Memory B cell (primary cell): ENCODE measurements at places on chromosomes 2 and 18.

DNA sequence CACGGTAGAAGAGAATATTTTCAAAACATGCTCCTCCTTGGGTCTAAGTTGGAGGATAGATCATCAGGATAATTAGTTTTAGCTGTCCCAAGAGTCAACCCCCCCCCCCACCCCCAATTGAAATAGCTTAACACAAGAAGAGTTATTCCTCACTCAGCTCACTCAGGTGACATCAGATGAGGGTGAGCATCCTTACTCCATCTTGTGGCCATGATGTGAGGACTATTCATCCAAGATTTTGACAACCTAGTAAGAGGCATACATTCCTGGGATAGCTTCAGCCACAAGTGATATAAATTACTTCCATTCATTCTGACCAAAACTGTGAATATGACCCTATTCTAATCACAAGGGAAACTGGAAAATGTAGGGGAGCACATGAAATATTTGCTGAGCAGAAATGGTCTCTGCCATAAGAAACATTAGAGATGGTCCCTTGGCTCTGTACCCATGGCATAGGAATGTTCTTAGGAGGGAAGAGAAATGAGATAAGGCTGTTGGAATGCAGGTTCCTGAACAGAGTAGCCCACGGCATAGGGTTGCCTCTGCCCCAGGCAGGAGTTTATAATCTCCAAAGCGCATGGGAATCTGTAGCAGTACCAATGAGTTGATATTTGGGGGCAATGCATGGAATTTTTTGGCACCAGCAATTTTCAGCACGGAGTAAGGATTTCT is 257.2 kb downstream of the CYRIA start:
- H3K4me1 ChIP-seq = no peaks in the 10 kb centered on the region
- H3K36me3 ChIP-seq = no peaks in the 10 kb centered on the region
- DNase-seq = no peak
- peaks cover 16% of the 10 kb centered on the region for H3K27me3 ChIP-seq
- H3K4me3 ChIP-seq = no peak overlapping the region
- no peak overlapping the region for H3K27ac ChIP-seq

DNA sequence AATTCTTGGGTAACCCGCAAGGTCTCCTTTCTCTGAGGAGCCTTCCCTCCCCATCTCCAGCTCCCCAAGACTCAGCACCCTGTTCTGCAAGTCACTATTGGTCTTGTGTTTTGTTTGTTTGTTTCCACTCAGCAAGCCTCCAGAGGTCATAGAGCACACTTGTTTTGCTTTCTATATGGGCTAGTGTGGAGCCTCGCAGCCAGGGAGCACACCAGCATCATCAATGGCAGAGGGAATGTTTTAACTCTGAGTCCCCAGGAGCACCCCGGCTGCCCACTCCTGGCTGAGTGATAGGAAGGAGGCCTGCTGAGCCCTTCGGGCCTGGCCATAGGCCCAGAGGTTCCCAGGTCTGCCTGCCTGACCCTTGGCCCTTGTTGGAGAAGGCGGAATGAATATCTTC is 36.6 kb downstream of the GLI2 start:
- H3K4me1 ChIP-seq = no peaks in the 10 kb centered on the region
- H3K36me3 ChIP-seq = no peaks in the 10 kb centered on the region
- no peak overlapping the region for H3K4me3 ChIP-seq
- H3K27me3 ChIP-seq = peaks cover 3% of the 10 kb centered on the region
- H3K27ac ChIP-seq = no peak overlapping the region

- no peaks in the 10 kb centered on the region for H3K36me3 ChIP-seq
- no peak overlapping the region for H3K4me3 ChIP-seq
- DNase-seq = no peak
- no peak overlapping the region for H3K27ac ChIP-seq
These were observed 38.4 kb upstream of the ID2 start for GRCh38 chr2:8643250-8643995.

GRCh38 chr18:44709307-44710126 is 28.8 kb downstream of the SETBP1 start:
- H3K4me3 ChIP-seq = peak overlapping the region; percentile 49
- peaks cover 47% of the 10 kb centered on the region for H3K36me3 ChIP-seq
- peaks cover 56% of the 10 kb centered on the region for H3K4me1 ChIP-seq
- peak overlapping the region; percentile 78 for H3K27ac ChIP-seq
- no peaks in the 10 kb centered on the region for H3K27me3 ChIP-seq

DNA sequence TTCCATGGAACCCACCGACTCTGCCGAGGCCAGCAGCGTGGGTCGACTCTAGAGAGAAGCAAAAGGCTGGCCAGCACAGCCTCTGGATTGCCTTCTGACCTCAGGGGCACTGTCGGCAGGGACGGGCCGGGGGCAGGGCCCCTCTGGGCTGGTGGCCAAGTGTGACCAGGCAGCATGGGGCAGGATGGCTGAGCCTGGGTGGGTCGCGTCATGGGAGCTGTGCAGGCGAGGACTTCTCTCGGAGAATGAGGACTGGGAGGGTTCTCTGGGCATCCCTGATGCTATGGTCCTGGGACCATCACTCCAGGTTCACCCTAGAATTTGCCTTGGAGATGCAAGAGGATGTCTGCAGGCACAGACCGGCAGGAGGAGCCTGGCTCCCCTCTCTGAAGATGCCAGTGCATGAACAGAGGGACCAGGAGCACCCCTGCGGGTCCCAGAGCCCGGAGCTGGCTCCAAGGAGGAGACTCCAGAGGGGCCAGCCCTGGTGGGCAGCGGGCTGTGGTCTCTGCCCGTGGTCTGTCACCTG is 289.2 kb downstream of the NDUFA10 start:
- H3K4me3 ChIP-seq = no peak overlapping the region
- no peak overlapping the region for H3K27ac ChIP-seq
- peaks cover 5% of the 10 kb centered on the region for H3K27me3 ChIP-seq
- peaks cover 2% of the 10 kb centered on the region for H3K4me1 ChIP-seq

DNA sequence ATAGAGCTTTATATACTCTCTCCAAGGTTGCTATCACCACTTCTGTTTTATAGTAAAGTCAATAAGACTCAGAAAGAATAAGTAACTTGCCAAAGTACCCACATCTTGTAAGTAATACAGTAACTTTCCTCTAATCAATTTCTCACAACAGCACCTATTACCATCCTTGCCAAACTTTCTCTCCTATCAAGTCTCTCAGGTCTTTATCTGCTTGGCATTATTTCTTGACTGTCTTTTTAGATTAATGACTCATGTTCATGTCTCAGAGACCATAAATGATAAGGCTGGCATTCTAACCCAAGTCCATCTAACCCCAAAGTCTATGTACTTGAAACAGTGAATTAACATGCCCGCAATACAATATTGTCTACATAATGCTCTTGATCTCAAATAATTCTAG is 618.0 kb upstream of the ZEB2 start:
- H3K36me3 ChIP-seq = no peaks in the 10 kb centered on the region
- no peaks in the 10 kb centered on the region for H3K4me1 ChIP-seq
- H3K27me3 ChIP-seq = no peaks in the 10 kb centered on the region

DNA sequence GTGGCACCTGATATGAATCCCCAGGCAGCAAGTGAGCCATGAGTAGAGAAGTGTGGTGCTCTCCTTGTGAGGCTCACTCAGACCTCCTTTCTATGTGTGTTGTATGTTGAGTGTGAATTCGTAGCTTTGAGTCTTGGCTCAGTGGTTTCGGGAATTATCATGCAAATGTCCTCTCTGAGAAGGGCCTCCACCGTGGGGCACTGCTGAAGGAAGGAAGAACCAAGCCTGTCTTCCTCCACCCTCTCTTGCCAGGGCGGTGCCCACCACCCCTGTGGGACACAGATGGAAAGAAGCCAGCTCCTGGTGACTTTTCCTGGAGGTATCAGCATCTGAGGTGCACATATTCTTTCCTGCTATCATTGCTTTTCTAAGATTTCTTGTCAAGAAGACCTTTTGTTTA is 156.1 kb downstream of the MYT1L start:
- H3K4me3 ChIP-seq = no peak overlapping the region
- H3K27me3 ChIP-seq = peaks cover 2% of the 10 kb centered on the region
- H3K36me3 ChIP-seq = no peaks in the 10 kb centered on the region

DNA sequence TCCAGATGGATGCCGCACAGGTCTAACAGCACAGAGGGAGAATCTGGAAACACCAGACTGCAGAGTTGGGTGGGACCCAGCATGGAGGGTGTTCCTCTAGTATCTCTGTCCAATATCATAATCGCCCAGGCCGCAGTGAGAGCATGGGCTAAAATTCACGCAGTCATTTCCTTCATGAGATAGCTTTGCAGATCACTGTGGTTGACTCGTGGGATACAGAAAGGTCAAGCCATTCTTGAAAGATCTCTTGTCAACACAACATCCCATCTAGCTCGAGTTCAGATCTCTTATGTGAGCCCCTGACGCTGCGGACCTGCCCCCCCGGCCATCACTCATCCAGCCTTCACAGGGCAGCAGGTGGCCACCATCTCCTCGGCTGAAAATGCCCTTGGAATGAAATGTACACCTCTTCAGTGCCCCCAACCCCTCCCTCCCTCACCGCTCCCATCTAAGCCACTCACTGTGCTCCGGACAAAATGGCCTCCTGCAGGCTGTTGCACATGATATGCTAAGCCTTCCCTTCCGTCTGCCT is 45.9 kb downstream of the FOSL2 start:
- H3K27me3 ChIP-seq = peaks cover 7% of the 10 kb centered on the region
- DNase-seq = no peak
- no peak overlapping the region for H3K4me3 ChIP-seq
- H3K4me1 ChIP-seq = no peaks in the 10 kb centered on the region
- no peaks in the 10 kb centered on the region for H3K36me3 ChIP-seq

DNA sequence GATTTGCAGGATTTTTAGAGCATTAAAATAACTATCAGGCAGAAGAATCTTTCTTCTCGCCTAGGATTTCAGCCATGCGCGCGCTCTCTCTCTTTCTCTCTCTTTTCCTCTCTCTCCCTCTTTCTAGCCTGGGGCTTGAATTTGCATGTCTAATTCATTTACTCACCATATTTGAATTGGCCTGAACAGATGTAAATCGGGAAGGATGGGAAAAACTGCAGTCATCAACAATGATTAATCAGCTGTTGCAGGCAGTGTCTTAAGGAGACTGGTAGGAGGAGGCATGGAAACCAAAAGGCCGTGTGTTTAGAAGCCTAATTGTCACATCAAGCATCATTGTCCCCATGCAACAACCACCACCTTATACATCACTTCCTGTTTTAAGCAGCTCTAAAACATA is 137.0 kb downstream of the MEIS1 start:
- H3K36me3 ChIP-seq = no peaks in the 10 kb centered on the region
- no peak overlapping the region for H3K4me3 ChIP-seq
- DNase-seq = no peak
- H3K27me3 ChIP-seq = peaks cover 12% of the 10 kb centered on the region
- no peak overlapping the region for H3K27ac ChIP-seq
